ENCODE measurements at places on chromosomes 16 and 17.
A peak's percentile ranks its signal among the peaks of the same experiment; 100 is the strongest.

- DNase-seq, result no peak
Observed at GRCh38 chr16:14539631-14540030, 90.4 kb downstream of the PARN start.

GRCh38 chr16:31696968-31697743, 169.5 kb downstream of the AHSP start:
- DNase-seq, result no peak

GRCh38 chr16:69057400-69058378, 47.8 kb upstream of the HAS3 start:
- no peak for DNase-seq

DNA sequence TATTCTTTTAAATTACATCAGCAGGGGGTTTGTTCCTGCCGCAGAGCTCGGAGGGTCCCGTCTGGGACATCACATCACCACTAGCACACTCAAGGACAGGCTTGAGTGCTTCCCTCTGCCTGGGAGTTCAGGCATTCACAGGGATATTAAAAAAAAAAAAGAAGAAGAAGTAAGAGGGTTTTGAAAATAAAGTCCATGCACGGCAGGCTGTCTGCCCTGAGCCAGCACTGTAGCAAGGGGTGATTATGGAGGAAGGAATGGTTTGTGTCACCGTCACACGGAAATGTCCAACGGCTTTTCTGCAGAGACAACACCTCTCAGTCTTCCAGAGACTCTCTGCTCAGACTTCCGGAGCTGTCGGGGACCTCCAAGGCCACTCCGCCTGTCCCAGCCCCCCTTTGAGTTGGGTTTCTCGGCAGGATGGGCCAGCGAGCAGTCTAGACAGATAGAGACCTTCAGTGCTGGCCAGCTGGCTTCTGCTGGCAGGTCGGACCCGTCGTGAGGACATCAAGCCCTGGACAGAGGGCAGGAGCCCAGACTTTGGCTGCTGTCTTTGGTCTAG, 33.6 kb downstream of the MEOX1 start:
- DNase-seq, result no peak

DNA sequence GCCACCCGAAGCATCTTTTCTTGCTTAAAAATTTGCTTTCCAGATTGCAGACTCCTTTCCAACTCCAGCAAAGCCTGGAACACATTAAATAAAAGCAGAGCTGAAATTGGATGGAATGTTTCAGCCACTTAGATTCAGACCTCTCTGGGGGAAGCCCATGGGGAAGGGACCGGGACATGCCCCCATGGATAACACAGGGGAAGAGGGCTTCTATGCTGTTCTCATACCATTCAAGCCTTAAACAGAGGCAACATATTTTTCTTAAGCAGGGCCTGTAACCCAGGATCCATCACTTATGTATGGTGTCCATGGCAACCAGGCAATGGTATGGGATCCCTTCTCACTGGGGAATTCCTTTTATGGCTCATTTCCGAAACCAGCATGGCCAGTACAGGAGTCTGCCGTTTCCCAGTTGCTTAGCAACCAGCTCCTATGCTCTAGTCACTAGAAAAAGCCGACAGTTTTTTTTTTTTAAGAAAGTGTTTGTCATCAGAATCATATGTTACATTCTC, 62.0 kb upstream of the MARCHF10 start:
- DNase-seq, result no peak

- no peak for DNase-seq
Observed at GRCh38 chr16:24966634-24967033, 48.5 kb downstream of the ARHGAP17 start.

DNA sequence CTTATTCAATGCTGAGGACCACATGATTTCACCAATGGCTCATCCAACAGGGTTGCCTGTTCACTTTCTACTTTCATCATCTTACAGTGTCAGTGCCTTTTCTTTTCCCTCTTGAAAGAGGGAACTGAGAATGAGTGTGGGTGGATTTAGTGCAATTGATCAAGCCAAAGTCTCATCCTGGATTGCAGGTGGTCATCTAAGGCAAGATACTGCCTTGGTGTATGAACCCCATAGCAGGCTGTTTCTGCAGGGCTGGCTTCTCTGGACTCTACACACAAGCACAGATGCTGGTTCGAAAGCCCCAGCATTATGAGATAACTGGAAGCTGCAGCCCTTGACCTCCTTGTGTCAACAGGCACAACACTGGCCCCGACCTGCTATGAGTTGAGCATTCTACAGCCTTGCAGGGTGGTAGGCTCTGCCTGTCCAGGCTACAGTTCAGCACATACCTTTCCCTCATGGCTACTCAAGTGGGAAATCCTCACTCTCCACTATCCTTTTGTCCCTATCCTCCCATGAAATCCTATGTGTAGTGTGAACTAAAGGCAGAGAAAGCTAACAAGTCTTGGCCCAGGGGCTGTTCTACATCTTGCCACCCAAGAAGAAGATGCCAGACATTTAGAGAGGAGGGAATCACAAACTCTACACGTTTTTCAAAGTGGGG, 358.7 kb downstream of the SLC39A11 start:
- DNase-seq, result no peak

- no peak for DNase-seq
Observed at GRCh38 chr16:19696961-19697360, 21.1 kb downstream of the KNOP1 start.

DNA sequence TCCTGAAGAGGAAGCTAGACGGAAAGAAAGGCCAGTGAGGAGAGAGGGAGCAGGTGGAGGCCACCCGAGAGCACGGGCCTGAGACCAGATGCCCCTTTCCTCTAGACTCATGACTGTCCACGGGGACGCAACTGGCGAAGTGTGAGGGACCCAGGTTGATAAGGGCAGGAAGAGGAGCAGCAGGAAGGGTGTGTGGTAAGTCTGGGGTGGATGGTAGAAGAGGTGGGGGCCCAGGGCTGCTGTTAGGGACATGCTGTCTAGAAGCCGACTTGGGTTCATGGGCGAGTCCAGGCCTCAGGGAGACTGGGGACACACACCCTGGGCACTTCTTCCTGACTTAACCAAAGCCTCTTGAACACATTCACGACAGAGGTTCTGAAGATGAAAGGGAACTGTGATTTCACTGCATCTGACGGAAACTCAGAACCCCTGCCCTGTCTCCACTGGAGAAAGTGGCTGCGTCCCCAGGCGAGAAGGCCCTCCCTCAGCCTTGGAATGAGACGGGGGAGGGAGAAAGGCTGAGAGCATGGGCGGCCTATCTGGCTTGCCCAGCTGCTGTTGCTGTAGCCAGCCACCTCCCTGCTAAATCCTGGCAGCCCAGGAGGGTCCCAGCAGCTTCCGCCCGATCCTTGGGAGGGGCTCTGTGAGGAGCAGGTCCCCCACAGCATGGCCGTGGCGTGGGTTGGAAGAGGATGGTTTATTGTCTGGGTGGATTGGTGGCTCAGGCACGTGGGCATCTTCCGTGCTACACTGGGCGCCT, 6.0 kb downstream of the HIC1 start:
- DNase-seq, result no peak

GRCh38 chr17:59296190-59296589, 35.3 kb upstream of the YPEL2 start:
- DNase-seq, result no peak

- DNase-seq, result no peak
Observed at GRCh38 chr17:64354396-64354795, 36.3 kb downstream of the PECAM1 start.

DNA sequence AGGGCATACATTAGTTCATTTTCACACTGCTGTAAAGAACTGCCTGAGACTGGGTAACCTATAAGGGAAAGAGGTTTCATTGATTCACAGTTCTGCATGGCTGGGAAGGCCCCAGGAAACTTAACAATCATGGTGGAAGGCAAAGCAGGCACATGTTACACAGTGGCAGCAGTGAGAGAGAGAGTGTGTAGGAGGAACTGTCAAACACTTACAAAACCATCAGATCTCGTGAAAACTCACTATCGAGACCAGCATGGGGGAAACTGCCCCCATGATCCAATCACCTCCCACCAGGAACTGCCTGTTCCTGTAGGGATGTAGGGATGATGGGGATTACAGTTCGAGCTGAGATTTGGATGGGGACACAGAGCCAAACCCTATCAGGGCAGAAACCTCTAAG, 17.2 kb downstream of the NUBP1 start:
- no peak for DNase-seq

- no peak for DNase-seq
Observed at GRCh38 chr16:25027781-25028180, 12.6 kb upstream of the ARHGAP17 start.

GRCh38 chr16:57729182-57729484, 6.4 kb upstream of the KATNB1 start:
- DNase-seq, result no peak

- no peak for DNase-seq
Observed at GRCh38 chr17:28324781-28325180, 5.8 kb downstream of the TMEM97 start.

GRCh38 chr16:9258423-9259051, 167.1 kb downstream of the HAPSTR1 start:
- peak; percentile 51 for DNase-seq

GRCh38 chr17:72592967-72593325, 472.1 kb downstream of the SOX9 start:
- DNase-seq, result no peak

DNA sequence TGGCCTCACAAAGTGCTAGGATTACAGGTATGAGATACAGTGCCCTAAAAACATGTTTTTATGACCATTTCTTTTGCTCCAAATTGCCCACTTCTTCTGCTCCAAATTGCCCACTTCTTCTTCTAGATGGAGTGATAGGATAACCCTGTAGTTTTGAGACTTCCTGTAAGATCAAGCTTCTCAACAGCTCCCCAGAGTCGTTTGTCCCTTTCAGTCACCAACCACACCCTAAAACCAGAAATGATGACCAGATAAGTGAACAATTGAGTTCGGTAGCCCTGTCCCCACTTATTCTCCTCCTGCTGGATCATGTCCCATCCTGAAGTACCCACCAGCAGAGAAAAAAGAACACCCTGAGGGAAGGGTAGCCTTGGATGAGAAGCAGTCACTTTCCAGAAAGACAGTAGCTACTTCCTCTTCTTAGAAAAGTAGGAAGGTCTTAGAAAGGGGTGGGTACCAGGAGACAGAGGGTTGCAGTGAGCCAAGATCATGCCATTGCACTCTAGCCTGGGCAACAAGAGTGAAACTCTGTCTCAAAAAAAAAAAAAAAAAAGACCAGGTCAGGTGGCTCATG, 2.5 kb downstream of the ODAD4 start:
- no peak for DNase-seq

- DNase-seq, result no peak
Observed at GRCh38 chr16:2520784-2521531, 787 bp downstream of the AMDHD2 start.

DNA sequence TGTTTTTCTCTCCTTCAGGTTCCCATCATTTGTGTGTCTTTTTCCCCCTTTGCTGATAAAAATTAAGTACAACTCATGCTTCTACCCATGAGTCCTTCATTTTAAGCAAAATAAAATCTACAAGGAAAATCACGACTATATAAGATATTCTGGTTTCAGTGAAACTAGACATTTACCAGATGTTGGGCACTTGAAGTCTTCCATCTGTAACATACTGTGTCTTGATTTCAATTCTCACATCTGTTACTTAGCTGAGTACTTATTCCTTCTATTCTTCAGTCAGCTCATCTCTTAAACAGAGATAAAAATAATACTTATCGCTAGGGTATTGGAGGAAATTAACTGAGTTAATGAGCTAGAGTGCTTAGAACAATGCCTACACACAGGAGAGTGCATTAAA, 893.0 kb upstream of the SOX9 start:
- DNase-seq, result no peak

DNA sequence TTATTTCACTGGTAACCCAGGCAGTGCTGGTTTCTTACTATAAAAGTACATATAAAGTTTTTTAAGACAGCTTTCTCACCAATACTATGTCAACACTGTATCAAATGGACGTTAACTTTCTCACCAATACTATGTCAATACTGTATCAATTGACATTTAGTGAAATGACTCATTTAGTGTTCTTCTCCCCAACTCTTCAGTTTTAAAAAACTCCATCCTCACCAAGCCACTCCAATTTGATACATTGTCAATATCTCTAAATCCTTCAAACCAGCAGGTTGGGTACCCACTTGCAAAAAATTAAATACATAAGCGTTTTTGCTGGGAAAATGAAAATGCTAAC, 4.8 kb downstream of the TOB1 start:
- no peak for DNase-seq

DNA sequence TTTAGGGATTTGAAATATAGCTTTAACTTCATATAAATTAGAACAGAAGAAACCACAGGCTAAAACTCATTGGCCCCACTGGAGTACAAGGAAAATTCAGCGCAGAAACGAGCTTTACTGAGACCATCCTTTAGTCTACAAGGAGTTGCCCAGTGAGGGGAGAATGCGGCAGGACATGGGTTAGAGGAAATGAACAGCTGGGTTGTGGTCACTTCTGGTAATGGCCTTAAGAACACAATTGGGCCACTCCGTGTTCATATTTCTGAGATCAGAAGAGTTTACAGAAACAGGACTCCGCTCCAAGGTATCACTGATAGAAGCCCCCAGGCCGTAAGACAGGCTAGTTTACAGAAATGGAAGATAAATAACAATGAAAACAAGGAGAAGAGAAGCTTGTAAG, 188.3 kb downstream of the ZFHX3 start:
- no peak for DNase-seq

DNA sequence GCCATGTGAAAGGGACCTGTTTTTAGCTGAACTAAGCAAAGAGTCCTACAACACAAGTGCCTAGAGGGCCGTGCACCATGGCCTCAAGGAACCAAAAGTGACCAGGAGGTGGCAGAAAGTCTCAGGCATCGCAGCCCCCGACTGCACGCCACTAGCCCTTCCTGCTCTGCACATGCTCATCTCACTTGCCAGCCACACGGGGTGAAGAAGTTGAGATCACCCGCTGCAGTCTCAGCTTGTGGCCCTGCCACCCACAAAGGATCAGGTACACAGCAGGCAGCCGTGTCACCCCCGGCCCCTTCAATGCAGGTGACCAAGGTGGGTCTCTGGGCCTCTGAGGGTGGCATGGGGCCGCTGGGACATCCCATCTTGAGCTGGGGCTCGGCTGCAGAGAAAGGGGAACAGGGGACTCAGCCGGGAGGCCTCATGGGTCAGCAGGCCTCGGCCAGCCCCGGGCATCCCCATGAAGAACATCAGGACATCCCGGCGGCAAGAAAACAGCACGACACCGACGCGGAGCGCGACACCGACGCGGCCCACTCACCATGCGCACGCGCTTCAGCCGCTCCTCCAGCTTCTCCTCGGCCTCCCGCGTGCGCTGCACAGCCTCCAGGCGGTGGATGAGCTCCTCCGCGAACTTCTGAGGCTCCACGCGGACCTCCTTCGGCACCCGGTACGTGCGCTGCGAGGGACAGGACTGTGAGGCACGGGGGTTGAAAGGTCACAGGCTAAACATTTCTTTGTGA, 21.0 kb downstream of the PDIA2 start:
- DNase-seq, result no peak

- no peak for DNase-seq
Observed at GRCh38 chr16:27625050-27625697, 75.2 kb downstream of the KATNIP start.

Data from midbrain (tissue), 1 donor.